Stimulated activated CD4-positive, alpha-beta T cell treated with anti-CD3 and anti-CD28 coated beads, Interleukin-1b, Interleukin-23, amount 100 ng/mL, for 24 hours (primary cell): ENCODE measurements at places on chromosomes 12 and 14.

- no peak for DNase-seq
Measured at GRCh38 chr14:100567877-100568163, 19.4 kb downstream of the BEGAIN start.

DNA sequence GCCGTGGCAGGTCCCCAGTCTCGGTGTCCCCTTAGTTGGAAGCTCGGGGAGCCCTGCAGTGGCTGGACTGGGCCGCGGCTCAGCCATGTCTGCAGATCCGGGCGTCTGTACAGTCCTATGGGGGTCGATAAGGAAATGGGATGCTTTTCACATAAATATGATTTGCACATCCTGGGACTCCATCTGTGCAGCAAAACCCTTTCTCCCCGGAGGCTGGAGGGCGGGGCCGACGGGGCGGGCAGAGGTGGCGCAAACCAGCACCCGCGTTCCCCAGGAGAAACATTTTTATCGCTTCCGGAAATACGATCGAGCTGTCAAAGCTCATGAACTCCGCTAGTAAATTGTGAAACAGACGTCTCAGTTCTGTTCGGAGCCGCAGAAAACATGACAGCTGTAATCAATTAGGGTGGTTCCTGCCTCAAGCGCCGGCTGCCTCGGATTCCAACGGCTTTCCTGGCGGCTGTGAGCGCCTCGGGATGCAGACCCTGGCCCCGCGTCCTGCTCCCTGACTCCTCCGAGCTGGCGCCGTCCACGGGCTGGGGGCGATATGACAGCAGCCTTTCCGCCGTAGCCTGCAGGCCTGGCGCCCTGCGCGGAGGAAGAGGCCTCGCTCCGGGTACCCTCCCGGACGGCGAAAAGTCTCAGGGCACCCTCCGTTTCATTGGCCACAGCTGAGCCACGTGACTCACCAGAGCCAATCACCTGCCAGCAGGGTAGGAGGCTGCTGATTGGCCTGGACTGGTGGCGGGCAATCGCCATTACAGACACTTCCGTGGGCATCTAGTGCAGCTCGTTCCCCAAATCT is 23.0 kb downstream of the DIO3 start:
- DNase-seq: no peak

DNA sequence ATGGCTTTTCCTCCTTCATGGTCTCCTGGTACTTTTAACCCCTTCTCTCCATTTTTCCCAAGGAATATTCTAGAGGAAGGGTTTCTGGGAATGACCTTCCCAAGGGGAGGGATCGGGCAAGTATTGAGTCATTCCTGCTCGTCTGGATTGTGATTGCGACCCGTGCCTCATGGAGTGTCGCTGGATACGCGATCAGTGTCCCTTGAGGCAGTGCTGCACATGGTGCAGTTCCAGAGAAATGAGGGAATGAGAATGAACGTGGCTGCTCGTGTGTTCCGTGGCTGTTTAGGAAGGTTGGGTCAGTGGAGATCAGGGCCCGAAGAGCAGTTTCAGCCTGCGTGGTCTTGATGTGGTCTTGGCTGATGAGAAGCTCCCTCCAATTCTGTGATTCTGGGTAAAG is 234.4 kb downstream of the CACNA1C start:
- DNase-seq: no peak

- DNase-seq: no peak
Measured at GRCh38 chr14:35366056-35366451, 38.5 kb downstream of the NFKBIA start.

DNA sequence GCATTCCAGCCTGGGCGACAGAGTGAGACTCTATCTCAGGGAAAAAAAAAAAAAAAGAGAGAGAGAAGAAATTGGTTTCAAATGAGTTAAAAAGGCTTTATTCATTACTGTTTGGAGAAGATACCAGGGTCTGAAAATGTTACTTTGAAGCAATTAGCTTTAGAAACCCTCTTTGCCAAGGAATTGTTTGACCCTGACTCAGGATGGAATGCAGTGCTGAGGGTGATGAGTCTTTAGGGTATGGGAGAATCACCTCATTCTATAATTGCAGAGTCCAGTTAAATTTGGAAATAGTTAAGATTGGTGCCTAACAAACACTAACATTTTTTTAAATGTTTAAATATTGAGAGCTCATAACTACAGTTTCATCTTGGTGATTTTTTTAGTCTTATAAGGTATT is 13.3 kb downstream of the RAP1B start:
- DNase-seq: no peak

DNA sequence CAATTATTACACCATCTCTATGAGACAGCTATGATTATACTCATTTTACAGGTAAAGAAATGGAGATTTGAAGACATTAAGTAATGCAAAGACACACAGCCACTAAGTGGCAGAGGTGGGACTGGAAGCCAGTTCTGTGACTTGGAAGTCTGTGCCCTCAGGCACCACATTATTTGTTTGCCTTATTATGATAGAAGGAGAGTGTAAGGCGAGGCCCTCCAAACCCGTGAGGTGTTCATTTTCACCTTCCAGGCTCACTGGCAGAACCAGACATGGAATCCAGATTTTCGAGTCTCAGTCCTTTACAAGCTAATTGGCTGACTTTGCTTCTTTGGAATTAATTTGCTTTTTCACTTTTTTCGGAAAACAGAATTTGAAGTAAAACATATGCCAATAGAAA is 107.9 kb downstream of the CAND1 start:
- no peak for DNase-seq

DNA sequence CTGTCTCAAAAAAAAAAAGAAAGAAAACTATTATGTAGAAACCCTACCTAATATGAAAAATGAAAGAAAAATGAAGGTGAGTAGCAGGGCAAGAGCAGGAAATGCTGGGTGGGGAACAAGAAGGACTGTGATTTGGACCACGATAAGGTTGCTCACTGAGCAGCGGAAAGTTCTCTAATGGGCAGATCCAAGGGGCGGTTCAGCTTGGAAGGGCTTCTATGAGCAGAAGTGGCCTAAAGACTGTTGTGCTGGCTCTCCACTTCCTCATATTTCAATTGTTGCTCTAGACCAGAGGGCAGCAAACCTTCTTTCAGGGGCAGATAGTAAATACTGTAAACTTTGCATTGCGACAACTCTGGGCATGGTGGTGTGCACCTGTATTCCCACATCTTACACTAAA is 16.3 kb upstream of the NFYB start:
- DNase-seq: no peak

DNA sequence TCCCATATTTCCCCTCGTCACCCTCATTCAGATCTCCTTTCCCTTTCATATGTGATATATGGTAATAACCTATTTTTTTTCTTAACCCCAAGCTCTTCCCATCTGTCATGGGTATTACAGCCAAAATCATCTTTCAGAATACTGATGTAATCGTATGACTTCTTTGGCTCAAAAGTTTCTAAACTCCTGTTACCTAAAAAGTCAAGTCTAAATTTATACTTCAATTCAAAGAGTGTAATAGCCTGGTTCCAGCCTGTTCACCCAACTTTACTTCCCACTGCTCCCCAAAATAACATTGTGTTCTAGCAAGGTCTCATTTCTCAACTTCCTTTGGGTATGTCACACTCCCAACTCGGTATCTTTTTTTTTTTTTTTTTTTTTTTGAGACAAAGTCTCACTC is 48.5 kb downstream of the TBK1 start:
- no peak for DNase-seq

- DNase-seq: no peak
Measured at GRCh38 chr12:113684053-113684907, 212.6 kb upstream of the LHX5 start.

DNA sequence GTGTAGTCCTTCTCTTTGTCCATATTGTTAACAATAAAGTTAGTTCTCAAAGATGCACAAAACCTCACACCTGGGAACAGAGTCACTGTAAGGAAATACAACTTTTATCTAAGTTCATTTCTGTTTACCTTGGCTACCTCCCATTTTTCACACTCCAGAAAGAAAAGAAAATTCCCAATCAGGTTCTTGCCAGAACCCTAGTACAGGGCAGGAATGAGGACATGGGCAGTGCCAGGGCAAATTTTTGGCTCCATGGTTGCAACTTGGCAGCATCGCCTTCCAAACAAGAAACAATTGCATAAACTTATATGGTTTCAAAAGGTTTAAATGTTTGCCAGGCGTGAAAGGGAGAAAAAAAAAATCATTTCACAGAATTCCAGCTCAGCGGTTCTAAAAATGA is 296.3 kb upstream of the PRKD1 start:
- DNase-seq: no peak

- no peak for DNase-seq
Measured at GRCh38 chr12:29572938-29573337, 75.5 kb upstream of the OVCH1 start.
